ENCODE measurements at places on chromosomes 7 and 10. TPM values are rescaled to one million over a fixed set of nuclear protein-coding genes. Genes with fewer than 3 reads are reported as not detected.

DNA sequence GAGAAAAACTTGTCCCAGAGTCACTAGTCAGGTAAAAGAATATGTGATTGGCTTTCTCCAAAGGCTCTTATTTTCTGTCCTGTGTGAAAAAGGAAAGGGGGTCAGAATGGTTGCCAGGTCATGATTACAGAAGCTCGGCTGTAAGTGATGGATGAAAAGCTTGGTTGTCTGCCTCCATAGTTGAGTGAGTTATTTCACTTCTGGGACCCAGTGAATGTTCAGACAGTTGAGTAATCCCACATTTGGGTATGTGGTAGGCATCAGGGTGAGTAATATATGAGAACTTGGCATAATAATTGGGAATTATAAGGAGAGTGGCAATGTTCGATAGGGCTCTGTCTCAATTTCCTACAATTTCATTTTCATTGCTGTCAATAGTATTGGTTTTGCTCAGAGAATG is 72.5 kb downstream of the BBS9 start:
- no peak for DNase-seq
- no peak overlapping the region for H3K27ac ChIP-seq

DNA sequence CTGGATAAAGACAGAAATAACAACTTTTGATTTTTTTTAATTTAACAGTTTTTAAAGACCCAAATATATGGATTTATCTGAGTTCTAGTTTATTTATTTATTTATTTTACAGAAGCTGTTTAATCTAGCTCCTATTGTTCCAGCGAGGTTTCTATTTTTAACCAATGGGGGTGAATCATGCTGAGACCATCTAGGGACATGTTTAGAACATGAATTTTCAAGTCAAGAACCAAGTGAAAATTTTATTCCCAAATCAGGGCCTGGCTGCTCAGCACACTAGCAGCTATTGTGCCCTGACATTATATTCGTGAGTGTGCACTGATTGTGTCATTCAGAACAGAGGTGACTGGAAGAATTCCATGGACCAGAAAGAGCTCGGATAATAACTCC is 24.6 kb upstream of the MPP7 start:
- H3K36me3 ChIP-seq = no peaks in the 10 kb centered on the region
- H3K27me3 ChIP-seq = no peaks in the 10 kb centered on the region
- no peak for DNase-seq
- no peak overlapping the region for H3K27ac ChIP-seq
- H3K4me1 ChIP-seq = peaks cover 63% of the 10 kb centered on the region

DNA sequence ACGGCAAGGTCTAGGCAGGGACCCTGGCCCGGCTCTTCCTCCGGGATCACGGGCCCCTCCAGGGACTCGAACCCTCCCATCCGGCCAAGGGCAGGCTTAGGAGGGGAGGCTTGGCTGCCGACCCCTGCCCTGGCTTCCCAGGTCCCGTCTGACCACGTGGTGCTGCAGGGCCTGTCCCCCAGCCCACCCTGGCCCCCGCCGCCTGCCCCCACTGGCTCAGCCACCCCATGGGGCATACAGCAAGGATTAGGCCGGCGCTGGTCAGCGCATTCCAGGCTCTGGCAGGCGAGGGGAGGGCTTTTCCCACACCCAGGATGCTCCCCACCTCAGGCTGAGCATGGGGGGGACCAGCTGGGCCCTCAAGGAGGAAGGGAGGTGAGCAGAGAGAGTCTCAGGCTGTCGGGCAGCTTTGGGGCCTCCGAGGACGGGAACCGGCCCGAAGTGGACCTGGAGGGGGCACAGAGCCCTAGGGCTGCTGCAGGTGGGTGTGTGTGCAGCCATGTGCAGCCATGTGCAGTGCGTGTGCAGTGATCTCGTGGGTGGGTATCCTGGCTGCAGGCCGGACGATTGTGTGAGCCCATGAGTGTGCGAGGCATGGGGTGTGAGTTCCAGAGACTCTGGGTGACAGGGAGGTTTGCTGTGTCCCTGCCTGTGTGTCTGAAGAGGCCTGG is 713 bp upstream of the GRIFIN start:
- H3K36me3 ChIP-seq = no peaks in the 10 kb centered on the region
- H3K4me1 ChIP-seq = no peaks in the 10 kb centered on the region
- H3K27me3 ChIP-seq = no peaks in the 10 kb centered on the region
- H3K4me3 ChIP-seq = no peak overlapping the region
- no peak for DNase-seq
- no peak overlapping the region for H3K27ac ChIP-seq

GRCh38 chr7:36338256-36338655 is 51.4 kb upstream of the ANLN start:
- H3K4me1 ChIP-seq = no peaks in the 10 kb centered on the region
- H3K27ac ChIP-seq = no peak overlapping the region
- no peak overlapping the region for H3K4me3 ChIP-seq
- H3K27me3 ChIP-seq = peaks cover 3% of the 10 kb centered on the region

DNA sequence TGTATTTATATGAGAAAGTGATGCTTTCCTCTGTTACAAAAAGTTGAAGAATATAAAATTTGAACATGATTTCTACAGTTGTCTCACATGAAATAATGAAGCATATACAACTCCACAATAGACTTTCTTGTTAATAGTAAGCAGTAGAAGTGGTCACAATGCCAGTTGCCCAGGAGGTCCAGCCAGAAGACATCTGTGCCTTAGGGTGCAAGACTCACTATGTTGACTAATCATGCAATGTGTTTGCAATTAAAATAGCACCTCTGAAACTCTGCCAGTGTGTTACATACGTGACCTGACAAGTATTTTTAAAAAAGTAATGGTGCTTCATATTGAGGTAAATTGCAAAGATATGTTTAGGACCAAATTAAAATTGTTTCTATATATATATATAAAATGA is 547.2 kb downstream of the ETV1 start:
- no peak for DNase-seq
- H3K27me3 ChIP-seq = no peaks in the 10 kb centered on the region
- H3K36me3 ChIP-seq = no peaks in the 10 kb centered on the region

GRCh38 chr7:75900617-75901315 is 14.2 kb upstream of the POR start:
- no peaks in the 10 kb centered on the region for H3K36me3 ChIP-seq
- no peaks in the 10 kb centered on the region for H3K27me3 ChIP-seq
- no peak for DNase-seq
- H3K4me3 ChIP-seq = no peak overlapping the region

DNA sequence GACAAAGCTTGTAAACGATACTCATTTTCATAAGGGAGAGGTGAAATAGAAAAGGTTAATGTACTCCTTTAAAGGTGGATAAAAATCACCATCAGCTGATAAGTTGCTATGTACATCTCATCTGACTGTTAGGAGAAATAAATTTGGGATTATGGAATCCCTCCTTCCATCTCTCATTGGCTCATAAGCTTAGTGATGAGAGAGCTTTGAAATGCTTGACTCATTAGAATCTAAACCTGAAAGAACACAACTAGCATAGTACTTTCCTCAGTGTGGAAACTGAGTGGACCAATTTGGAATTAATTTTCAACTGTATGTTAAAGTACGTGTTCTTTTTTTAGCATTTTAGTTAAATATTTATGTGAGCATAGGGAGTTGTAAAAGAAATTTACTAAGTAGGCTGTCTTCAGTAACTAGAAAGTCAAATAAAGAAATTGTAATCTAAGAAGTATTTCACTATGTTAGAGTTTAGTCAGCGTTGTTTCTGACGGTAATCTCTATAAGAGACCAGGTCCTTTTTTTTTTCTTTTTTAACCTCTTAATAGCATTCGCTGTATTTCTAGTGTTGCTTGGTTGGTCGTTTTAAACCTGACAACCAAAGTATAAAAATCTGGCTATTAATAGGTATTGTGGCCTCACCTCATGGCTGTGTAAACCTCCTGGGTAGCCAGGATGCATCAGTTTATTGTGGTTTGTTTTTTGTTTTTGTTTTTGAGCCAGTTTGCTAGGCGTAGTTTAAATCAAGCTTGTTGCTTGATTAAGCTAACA is 34.4 kb downstream of the FHIP2A start:
- DNase-seq = no peak
- peaks cover 25% of the 10 kb centered on the region for H3K4me1 ChIP-seq
- no peaks in the 10 kb centered on the region for H3K27me3 ChIP-seq
- H3K27ac ChIP-seq = peak overlapping the region; percentile 44
- no peak overlapping the region for H3K4me3 ChIP-seq

- no peaks in the 10 kb centered on the region for H3K36me3 ChIP-seq
- DNase-seq = no peak
- H3K27me3 ChIP-seq = no peaks in the 10 kb centered on the region
- no peak overlapping the region for H3K27ac ChIP-seq
- H3K4me3 ChIP-seq = no peak overlapping the region
These were observed 562.9 kb upstream of the ADARB2 start for GRCh38 chr10:2300231-2300630.

- H3K4me3 ChIP-seq = no peak overlapping the region
- no peak for DNase-seq
- peaks cover 2% of the 10 kb centered on the region for H3K4me1 ChIP-seq
- no peaks in the 10 kb centered on the region for H3K36me3 ChIP-seq
- H3K27me3 ChIP-seq = peaks cover 9% of the 10 kb centered on the region
These were observed 13.3 kb upstream of the AGK start for GRCh38 chr7:141537906-141538305.

DNA sequence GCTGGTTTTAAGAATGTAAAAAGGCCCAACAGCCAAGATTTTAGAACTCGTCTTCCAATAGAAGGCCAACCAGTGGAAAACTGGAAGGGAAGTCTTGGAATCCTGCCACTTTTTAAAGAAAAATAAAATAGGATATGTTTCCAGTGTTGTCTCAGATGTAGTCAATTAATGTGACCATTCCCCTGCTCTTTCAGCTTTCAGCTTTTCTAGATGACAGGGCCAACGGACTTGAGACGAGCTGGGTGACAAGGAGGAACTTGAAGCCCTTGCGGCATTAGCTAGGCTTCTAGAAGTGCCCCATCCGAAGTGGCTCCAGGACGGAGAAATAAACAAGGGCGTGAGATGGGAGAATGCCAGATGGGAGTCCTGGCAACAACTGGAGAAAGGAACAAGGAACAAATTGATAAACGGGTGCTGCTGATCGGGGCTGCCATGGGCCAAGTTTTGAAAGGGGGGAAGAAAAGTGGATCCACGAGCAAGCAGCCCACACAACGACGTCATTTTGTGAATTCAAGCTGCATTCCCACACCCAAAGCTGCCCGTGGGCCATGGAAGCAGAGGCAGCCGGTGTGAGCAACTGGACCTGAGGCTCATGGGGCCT is 42.3 kb downstream of the CTBP2 start:
- H3K36me3 ChIP-seq = no peaks in the 10 kb centered on the region
- H3K4me1 ChIP-seq = no peaks in the 10 kb centered on the region

DNA sequence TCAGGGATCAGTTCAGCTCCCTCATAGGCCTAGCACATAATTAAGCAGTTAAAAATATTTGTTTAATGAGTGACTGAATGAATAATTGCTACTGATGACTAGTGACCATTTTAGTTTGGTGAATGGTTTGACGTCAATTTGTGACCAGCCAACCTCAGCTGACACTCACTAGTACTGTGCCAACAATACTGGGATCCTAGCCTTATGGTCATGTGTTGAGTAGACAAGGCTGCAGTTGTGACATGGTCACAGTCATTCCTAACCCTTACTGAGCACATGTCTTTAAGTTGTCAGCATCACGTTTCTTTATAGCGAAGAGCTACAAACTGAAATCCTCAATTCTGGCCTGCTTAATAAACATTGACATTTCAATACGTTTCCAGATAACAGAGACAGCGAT is 86.9 kb upstream of the SLC26A5 start:
- DNase-seq = no peak
- H3K27me3 ChIP-seq = peaks cover 3% of the 10 kb centered on the region
- H3K4me3 ChIP-seq = no peak overlapping the region
- no peaks in the 10 kb centered on the region for H3K36me3 ChIP-seq
- H3K4me1 ChIP-seq = no peaks in the 10 kb centered on the region

DNA sequence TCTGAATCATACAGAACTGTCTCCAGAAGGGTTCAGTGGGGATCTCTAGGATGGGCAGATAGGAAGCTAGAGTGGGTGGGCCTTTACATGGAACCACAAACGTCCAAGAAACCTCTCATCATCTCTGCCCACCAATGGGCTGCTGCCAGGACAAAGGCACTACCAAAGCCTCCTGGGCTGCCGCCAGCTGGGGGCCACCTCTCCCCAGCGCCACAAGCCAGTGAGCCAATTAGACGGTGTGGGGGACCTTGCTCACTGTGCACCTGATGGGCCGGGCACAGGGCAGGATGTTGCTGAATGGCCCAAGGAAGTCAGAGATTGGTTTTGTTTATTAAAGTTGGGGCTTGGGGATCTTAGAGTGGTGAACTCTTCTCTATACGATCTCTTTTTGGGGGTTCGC is 242.1 kb downstream of the MGMT start:
- DNase-seq = no peak
- no peak overlapping the region for H3K4me3 ChIP-seq
- H3K27me3 ChIP-seq = no peaks in the 10 kb centered on the region
- H3K36me3 ChIP-seq = peaks cover 29% of the 10 kb centered on the region
- H3K4me1 ChIP-seq = no peaks in the 10 kb centered on the region
- no peak overlapping the region for H3K27ac ChIP-seq

- H3K4me3 ChIP-seq = no peak overlapping the region
- peaks cover 5% of the 10 kb centered on the region for H3K4me1 ChIP-seq
- peaks cover 50% of the 10 kb centered on the region for H3K27me3 ChIP-seq
- DNase-seq = no peak
- H3K36me3 ChIP-seq = no peaks in the 10 kb centered on the region
These were observed 53.7 kb upstream of the LBX1 start for GRCh38 chr10:101282947-101283346.

DNA sequence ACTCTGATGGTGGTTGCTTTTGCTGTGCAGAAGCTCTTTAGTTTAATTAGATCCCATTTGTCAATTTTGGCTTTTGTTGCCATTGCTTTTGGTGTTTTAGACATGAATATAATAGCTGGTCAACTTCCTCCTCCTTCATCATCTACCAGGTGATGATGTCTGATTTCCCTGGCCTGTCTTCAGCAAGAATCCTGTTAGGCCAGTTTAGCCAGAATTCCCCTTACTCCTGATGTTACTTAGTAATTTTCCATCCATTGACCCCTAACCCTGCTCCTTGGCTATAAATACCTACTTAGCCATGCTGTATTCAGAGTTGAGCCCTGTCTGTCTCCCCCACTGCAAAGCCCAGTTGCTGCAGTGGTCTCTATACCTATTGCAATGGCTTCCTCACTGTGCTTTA is 91.4 kb downstream of the ZNF777 start:
- no peak for DNase-seq
- H3K27ac ChIP-seq = no peak overlapping the region
- H3K27me3 ChIP-seq = peaks cover 17% of the 10 kb centered on the region

IFT22 gene
- total RNA-seq = 7.7 TPM

MNX1 gene
- total RNA-seq = not detected

ZSCAN25 gene
- total RNA-seq = 20.3 TPM

IFIT3 gene
- total RNA-seq = 15.2 TPM

DDX50 gene
- total RNA-seq = 71.9 TPM

TACC2 gene
- not detected for total RNA-seq

PNLIPRP2 gene
- not detected for total RNA-seq

ZNF485 gene
- 4.7 TPM for total RNA-seq

ZSCAN21 gene
- total RNA-seq = 6.2 TPM

SPDYE9 gene
- total RNA-seq = not detected

CCDC172 gene
- not detected for total RNA-seq

All from activated CD4-positive, alpha-beta memory T cell treated with anti-CD3 and anti-CD28 coated beads for 36 hours (primary cell).